ENCODE measurements at places on chromosomes 16 and 17. TPM values are rescaled to one million over a fixed set of nuclear protein-coding genes. Genes with fewer than 3 reads are reported as not detected.

GRCh38 chr16:88597856-88598491 is 27.8 kb downstream of the ZC3H18 start:
- no peak overlapping the region for H3K4me3 ChIP-seq
- H3K4me1 ChIP-seq = no peaks in the 10 kb centered on the region
- no peaks in the 10 kb centered on the region for H3K27me3 ChIP-seq
- H3K27ac ChIP-seq = no peak overlapping the region

DNA sequence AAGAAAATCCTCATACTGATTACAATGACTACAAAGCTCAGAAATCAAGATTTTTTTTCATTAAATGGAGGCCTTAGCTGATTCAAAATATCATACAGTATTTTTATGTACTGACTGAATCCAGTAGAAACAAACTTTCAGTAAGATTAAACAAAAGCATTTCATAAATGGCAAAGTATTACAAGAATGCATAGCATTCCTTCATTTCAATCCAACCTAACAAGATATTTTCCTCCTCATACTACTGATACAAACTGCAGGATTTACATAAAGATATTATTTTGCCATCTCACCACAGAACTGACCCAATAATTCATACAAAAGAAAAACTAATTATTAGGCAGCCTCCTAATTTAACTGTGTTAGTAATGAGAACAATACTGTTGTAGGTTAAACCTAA is 6.2 kb upstream of the KANSL1 start:
- peaks cover 7% of the 10 kb centered on the region for H3K36me3 ChIP-seq
- no peak overlapping the region for H3K27ac ChIP-seq
- no peak overlapping the region for H3K4me3 ChIP-seq
- H3K4me1 ChIP-seq = no peaks in the 10 kb centered on the region

DNA sequence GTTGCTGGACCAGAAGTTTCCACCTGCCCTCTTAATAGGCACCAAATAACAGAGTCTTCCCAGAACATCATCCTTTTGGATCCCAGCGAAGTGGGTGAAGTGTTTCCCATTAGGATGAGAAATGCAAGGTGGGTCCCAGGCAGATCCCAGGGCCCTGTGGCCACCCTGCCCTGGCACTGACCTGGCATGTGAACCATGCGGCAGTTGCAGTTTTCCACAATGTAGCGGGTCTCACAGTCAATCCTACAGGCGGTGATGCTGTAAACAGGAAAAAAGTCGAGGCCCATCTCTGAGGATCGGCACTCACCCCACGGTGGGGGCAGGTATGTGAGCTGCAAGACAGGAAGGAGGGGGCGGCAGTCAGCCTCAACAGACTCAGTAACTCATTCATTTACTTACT is 36.4 kb downstream of the SPACA3 start:
- no peaks in the 10 kb centered on the region for H3K4me1 ChIP-seq
- no peak overlapping the region for H3K27ac ChIP-seq
- H3K27me3 ChIP-seq = no peaks in the 10 kb centered on the region
- H3K36me3 ChIP-seq = no peaks in the 10 kb centered on the region

GRCh38 chr16:78629173-78629572 is 529.7 kb downstream of the WWOX start:
- H3K27me3 ChIP-seq = no peaks in the 10 kb centered on the region
- H3K4me3 ChIP-seq = no peak overlapping the region
- H3K36me3 ChIP-seq = no peaks in the 10 kb centered on the region
- DNase-seq = no peak
- no peak overlapping the region for H3K27ac ChIP-seq

The TNK1 gene
- polyA plus RNA-seq = 11.9 TPM

All from small intestine (tissue), 16 donors.